ENCODE measurements at places on chromosomes 6 and 20.

DNA sequence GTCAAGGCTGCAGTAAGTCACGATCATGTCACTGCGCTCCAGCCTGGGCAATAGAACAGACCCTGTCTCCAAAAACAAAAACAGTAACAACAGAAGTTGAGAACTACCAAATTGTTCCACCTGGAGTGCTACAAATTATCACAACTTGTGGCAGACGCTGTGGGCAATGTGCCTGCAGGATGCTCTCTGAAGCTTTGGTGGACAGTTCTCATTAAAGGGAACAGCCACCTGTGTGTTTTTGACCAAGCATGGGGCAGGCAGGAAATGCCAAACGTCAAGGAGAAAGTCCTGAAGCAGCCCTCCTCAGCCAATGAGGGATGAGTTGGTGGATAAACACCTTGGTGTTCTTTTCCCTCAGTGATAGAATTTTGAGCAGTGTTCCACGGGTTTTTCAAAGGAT is 15.8 kb downstream of the COX4I2 start:
- DNase-seq = no peak

GRCh38 chr6:148547110-148547509 is 199.7 kb upstream of the UST start:
- no peak for DNase-seq

DNA sequence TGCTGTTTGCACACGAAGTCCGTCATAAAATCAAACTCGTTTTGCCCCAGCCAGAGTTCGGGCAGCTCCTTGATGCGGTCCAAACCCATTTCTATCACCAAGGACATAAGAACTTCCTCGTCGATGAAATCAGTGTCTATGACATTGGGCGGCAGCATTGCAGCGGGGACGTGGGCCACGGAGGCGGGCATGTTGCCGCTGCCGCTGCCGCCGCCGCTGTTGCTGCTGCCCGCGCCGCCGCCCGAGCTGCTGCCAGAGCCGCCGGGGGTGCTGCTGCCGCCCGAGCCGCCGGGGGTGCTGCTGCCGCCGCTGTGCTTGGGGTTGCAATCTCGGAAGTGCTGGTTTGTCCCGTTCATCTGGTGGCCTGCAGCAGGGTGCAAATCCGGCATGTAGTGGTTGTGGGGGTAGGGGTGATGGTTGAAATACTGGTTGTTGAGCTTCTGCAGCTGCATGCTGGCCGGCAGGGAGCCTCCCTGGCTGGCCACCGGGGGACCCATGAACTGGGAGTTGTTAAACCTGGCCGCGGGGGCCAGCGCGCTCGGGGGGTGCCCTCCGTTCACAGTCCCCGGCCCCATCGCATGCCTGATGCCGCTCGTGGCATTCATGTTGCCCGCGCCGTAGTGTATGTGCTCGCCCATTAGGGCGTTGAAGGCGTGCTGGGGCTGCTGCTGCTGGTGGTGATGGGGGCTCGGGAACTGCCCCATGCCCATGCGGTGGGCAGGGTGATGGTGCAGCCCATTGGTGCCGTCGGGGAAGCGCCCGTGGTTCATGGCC is 1.1 kb downstream of the CITED2 start:
- peak; percentile 3 for DNase-seq

DNA sequence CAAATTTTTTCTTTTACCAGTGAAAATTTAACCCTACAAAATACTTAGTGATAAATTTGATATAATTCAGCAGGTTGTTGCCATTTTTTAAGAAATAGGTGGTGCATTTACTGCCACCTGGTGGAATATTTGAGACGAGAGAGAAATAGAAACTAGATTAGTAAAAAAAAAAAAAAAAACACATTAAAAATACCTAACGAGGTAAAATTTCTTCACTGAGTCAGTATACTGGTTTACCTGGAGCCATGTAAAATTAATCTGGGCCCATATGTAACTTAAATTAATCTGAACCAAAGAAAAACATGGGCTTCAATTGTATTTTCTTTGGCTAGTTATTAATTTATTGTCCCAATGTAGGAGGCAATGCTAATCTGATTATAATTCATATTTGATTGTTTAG is 520.8 kb downstream of the EPM2A start:
- DNase-seq = peak; percentile 24

DNA sequence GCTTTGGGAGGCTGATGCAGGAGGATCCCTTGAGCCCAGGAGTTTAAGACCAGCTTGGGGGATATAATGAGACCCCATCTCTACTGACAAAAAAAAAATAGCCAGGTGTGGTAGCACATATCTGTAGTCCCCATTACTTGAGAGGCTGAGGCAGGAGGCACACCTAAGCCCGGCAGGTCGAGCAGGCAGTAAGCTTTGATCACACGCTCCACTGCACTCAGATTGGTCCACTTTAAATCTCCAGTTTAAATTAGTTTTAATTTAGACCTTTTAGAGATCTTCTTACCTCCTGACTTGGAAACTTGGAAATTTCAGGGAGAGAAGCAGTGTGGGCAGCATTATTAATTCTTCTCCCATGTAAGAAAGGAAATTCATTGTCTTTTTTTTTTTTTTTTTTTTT is 16.8 kb upstream of the PLCB4 start:
- no peak for DNase-seq

GRCh38 chr20:47654370-47654769 is 130.9 kb downstream of the SULF2 start:
- no peak for DNase-seq

- DNase-seq = peak; percentile 53
These were observed 14.8 kb downstream of the FAXC start for GRCh38 chr6:99334526-99335127.

- no peak for DNase-seq
These were observed 87.0 kb upstream of the B3GAT2 start for GRCh38 chr6:71043902-71044301.

- DNase-seq = peak; percentile 11
These were observed 69.0 kb downstream of the NCOA7 start for GRCh38 chr6:125859727-125860126.

- peak; percentile 25 for DNase-seq
These were observed 13.2 kb downstream of the SYTL3 start for GRCh38 chr6:158662954-158663624.

DNA sequence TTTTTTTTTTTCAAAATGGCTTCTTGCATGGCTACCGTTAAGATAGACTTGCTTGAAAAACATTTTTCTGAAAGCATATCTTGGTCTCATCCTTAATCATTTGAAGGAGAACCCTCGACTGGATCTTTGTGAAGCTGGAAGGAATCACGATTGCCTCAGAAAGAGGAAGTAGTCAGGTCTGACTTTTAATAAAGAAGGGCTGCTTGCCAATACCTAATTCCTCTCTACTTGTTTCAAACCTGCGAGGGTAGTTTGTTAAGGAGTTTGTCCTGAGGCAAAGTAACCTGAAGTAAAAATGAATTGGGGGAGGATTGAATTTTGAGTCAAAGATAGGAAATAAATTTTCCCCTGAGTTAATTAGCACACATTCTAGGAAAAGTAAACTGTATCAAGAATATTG is 288.1 kb upstream of the MAP3K7 start:
- no peak for DNase-seq

GRCh38 chr6:145147981-145148749 is 587.2 kb downstream of the EPM2A start:
- peak; percentile 72 for DNase-seq

DNA sequence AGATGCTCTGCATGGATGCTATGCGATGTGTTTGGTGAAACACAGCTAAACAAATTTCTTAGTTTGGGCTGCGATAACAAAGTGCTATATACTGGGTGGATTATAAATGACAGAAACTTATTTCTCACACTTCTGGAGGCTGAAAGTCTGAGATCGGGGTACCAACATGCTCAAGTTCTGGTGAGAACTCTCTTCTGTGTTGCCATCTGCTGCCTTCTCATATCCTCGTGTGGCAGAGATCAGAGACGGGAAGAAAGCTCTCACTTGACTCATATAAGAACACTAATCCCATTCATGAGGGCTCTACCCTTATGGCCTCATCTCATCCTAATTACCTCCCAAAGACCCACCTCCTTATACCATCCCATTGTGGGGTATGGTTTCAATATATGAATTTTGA is 162.0 kb upstream of the DTNBP1 start:
- no peak for DNase-seq

DNA sequence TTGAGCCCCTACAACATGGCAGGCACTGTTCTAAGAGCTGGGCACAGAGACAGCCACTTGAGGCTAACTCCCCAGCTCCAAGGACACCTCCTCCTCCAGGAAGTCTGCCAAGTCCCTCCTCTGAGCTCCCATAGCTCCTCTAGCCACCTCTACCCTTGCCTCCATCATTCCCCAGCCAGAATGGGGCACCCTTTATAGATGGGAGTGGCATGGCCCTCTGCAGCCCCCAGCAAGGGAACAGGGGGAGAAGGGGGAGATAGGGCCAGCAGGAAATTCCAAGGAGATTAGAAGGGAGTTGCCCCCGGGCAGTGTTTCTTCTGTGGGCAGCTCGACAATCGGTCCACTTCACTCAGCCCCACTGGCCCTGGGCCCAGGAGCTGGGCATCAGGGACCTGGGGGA is 19.7 kb upstream of the TLDC2 start:
- DNase-seq = peak; percentile 35

GRCh38 chr6:3545156-3545555 is 88.3 kb upstream of the SLC22A23 start:
- DNase-seq = no peak

- DNase-seq = no peak
These were observed 49.3 kb downstream of the GFOD1 start for GRCh38 chr6:13438126-13438525.

DNA sequence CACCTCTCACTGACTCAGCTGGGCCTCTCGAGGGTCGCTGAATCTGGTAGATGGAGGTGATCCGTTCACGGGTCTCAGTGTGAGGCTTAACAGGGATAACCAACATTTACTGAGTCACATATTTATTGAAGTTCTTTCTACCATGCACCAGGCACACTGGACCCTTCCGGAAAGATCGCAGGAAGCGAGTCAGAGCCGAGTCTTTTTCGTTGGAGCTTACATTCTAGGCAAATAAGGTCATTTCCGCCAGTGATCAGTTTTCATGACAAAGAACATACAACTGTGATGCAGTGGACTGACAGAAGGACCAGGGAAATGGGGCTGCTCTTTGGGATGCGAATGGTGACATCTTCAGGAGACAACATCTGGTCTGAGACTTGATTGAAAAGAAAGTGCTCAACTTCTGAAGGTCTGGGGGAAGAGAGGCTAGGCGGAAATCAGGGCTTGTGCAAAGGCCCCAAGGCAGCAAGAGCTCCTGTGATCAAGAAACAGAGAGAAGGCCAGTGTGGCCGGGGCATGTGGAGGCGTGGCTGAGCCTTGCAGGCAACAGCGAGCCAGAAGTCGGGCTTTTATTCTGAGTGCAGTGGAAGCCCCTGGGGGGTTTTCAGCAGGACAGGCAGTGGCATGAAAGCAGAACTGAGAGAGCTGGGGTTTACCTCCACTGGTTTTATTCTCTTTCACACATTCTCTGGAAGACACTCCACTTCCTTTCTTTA is 56.7 kb downstream of the APCDD1L start:
- DNase-seq = no peak

DNA sequence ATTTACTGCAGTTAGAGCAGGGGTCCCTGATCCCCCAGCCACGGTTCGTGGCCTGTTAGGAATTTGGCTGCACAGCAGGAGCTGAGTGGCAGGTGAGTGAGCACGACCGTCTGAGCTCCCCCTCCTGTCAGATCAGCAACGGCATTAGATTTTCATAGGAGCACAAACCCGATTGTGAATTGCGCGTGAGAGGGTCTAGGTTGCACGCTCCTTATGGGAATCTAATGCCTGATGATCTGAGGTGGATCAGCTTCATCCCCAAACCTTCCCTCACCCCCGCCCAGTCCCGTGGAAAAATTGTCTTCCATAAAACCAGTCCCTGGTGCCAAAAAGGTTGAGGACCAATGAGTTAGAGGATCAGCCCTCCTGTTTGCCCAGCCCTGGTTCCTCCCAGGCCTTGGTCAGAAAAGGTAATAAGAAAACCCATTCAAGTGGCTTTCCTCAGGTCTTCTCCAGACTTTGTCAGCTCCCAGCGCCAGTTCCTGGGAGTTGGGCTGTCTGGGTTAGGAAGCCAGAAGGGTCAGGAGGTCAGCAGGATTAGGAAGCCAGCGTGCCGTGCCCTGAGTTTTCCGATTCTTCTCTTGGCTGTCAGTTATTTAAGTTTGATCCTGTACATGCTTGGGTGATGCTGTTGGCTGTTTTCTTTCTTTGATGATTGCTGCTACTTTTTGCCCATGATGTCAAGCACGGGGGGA is 139.9 kb upstream of the PMEPA1 start:
- no peak for DNase-seq

DNA sequence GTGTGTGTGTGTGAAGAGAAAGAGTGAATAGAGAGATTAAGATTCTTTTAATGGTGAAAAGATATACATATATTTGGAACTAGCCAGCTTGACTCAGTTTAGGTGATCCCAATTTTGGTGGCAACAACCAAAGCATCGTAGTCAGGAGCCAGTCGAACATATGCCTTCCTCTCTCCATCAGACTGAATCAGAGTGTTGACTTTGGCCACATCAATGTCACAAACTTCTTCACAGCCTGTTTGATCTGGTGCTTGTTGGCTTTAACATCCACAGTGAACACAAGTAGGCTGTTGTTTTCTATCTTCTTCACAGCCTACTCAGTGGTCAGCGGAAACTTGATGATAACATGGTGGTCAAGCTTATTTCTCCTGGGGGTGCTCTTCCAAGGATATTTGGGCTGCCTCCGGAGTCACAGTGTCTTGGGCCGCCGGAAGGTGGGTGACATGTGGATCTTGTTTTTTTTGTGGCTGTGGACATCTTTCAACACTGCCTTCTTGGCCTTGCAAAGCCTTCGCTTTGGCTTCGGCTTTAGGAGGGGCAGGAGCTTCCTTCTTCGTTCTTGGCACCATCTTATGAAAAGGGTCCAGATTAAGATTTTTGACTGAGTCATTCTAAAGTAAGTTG is 3.4 kb downstream of the HLA-F start:
- no peak for DNase-seq

DNA sequence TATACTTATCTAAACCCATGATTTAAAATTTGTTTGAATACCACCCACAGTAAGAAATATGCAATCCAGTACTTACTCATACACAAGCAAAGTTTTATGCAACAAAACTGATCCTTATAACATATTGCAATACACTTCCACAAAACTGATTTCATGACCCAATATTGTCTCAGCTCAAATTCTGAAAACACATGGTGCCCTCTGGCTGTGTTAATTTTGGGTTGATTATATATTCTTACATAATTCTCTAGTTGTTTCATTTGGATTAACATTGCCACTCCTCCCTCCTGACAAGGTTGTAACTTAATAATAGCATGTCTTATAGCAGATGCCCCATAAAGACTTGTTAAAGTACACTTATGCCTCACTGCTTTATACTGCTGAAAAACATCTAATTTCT is 73.0 kb upstream of the TULP1 start:
- no peak for DNase-seq

GRCh38 chr6:15132854-15133670 is 112.8 kb upstream of the JARID2 start:
- DNase-seq = peak; percentile 85

GRCh38 chr6:65229825-65230224 is 477.2 kb downstream of the EYS start:
- DNase-seq = no peak

- DNase-seq = no peak
These were observed 126.0 kb upstream of the PMEPA1 start for GRCh38 chr20:57835588-57836455.

- no peak for DNase-seq
These were observed 89.9 kb downstream of the RFPL4B start for GRCh38 chr6:112437058-112437457.

Measured in AG08395 (cell line).